Stimulated activated naive B cell treated with anti-CD40 and anti-IgM and Interleukin-4, amounts not matched to agents 10 μg/mL and 1 μg/mL and 100 μg/mL, for 72 hours (primary cell): ENCODE measurements at places on chromosomes 16 and 17.

DNA sequence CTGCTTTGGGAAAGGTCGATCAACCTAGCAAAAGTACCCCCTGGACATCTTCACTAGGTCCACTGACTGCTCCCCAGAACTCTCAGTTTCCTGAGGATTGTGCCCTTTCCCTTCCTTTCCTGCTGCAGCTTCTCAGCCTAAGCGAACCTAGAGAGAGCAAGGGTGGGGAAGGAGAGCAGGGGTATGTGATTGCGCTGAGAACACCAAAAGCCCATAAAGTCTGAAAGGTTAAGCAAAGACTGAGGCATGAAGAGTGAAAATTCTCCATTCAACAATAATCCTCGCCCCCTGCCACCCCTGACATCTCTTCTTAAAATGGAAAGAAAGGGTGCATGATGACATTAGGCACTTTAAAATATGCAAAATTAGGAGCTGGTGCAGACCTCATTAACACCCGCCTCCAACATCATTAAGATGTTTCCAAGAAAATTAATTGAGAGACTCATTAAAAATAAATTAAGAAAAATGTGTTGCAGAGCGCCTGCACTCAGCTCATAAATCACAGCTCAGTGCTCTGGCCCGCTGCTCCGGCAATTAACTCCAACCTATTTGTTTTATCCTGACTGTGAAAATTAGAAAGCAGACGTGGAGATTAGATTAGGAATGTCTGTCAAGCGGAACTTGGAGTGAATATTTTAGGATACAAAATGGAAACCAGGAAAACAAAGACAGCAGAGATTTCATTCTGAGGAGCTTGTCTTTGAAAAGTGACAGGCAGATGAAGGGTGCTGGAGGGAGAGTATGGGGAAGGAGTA is 49.1 kb upstream of the PMFBP1 start:
- DNase-seq: no peak

DNA sequence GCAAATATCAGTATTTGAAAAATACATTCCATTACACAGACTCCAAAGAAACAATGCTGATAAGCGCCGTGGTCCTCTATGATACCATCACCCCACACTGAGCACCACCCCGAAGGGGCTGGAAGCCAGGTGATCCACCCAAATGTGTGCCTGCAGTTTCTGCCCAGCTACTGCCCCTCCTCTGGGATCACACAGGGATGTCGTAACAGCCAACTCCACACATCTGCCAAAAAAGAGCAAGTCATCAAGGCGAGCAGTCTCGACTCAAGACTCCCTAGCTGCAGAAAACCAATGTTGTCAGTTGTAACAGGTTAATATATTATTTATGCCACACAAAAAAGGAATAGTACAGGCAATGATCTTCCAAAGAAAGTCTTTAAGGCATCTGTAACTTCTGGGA is 21.0 kb downstream of the CYB5D2 start:
- no peak for DNase-seq

DNA sequence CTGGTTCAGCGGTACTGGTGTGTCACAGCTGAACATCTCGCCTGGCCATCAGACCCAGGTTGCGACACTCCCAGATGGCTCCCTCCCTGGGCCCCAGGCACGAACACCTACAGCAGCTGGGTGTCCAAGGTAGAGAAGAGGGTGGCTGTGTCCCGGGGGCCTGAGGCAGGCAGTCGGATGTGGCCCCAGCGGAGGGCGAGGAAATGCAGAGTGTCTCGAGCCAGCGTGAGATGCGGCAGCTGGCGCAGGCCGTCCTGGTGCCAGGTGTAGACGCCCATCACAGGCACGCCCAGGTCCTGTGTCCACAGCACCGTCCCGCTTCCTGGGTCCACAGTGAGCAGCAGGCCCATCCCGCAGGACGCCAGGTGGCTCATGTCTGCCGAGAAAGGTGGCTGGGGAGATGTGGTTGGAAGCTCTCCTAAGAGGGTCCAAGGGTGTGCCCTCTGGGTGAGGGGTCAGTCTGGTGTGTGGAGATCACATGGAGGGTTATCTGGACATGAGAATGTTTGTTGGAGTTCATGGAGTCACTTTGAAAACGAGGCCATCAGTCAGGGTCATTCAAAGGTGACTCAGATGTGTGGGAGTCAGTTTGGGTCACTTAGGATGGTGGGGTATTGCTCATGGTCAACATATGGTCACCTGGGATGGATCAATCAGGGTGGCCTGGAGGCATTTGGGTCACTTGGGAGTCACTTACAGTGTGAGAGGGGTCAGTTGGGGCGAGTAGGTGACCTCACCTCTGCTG is 8.1 kb downstream of the ERN2 start:
- DNase-seq: no peak

- DNase-seq: no peak
These were observed 10.8 kb downstream of the CSNK2A2 start for GRCh38 chr16:58187092-58187491.

- no peak for DNase-seq
These were observed 77.2 kb upstream of the CLEC3A start for GRCh38 chr16:77945126-77945525.
